ENCODE measurements at places on chromosomes 4 and X.

DNA sequence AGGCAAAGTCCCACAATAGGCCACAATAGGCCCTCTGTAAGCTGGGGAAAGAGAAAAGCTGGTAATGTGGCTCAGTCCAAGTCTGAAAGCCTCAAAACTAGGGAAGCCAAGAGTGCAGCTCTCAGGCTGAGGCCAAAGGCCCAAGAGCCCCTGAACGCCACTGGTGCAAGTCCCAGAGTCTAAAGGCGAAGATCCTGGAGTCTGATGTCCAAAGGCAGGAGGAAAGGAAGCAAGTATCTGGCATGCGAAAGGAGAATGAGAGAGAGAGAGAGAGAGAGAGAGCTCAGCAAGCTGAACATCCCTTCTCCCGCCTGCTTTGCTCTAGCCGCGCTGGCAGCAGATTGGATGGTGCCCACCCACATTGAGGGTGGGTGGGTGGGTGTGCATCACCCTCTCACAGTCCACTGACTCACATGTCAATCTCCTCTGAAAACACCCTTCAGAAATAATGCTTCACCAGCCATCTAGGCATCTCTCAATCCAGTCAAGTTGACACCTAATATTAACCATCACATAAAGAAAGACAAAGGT is 30.9 kb upstream of the ELF2 start:
- DNase-seq = no peak

DNA sequence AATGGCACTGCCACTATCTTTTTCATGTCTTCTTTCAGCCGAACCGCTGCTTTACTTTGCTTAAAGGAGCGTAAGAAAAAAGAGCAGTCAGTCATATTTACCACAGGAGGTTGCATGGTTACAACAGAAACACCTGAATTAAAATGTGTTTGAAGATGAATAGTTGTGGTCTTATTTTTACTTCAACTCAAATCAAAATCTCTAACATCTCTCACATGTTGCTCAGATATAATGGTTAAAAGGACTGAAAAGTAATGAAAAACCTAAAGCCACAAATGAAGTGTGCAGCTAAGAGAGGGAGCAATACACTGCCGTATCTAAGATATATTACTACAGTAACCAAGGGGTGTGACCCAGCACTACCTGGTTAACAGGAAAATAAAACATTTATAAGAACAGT is 27.4 kb downstream of the FAM13A start:
- DNase-seq = no peak

- DNase-seq = no peak
Measured at GRCh38 chr4:20317424-20317985, 65.8 kb downstream of the SLIT2 start.

DNA sequence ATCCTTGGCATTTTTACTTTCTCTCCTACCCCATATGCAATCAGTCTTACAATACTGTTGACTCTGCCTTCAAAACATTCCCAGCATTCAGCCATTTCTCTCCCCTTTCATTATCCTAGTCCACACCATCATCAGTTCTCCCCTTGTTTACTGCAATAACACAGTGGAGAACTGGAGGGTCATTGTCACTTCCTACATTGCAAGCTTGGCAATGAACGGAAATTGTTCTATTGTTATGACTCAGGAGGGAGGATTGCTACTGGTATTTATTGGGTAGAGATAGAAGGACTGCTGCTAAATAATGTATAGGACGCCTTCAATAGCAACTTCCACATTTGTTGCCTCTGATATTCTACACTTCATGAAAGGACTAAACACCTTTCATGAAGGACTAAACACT is 231.8 kb downstream of the BANK1 start:
- DNase-seq = no peak

DNA sequence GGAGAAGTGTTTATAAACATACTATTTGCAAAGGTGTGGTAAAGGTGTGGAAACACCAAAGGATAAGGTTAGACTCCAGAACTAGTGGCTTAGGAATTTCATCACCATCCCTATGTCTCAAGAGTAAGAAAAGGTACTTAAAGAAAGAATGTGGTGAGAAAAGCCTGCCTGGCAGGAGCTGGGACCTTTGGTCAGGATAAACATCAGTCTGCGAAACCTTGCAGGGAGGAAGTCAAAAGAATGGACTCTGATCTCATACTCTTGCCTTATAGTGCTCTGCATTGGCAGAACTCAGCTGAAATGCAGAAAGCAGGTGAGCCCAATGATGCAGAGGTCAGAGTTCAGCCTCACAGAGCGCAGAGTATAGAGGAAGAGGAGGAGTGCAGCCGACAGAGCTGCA is 97.2 kb upstream of the NR3C2 start:
- DNase-seq = no peak

DNA sequence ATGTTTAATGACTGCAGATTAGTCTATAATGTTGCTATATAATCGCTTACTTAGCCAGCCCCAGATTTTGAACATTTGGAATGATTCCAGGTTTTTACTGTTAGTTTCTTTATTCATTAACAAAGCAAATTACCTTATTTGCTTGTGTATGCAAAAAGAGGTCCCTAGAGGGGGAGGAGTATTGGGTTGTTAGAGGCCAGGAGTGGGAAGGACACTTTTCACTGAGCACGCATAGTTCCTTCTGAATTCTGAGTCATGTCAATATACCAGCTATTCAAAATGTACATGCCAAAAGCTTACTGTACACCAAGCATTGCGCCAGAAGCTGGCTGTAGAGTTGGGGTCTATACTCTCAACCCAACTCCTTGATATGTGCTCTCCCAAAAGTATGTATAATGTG is 5.1 kb upstream of the DGAT2L6 start:
- DNase-seq = no peak

DNA sequence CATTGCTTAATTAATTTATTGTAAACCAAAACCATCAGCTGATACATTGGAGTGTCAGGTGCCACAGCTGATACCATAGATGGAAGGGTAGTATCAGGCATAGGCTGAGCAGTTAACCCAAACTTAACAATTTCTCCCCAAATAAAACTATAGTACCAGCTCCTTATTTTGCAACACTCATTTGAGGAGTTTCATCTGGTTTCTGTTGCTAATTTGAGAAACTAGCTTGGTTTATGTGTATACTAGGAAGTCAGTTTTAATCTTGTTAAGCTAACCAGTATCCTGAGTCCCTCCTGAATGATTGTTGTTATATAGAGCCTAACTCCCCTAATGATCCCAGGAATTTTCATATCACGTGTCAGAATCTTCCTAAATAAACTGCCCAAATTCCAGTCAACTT is 12.7 kb downstream of the DCAF16 start:
- DNase-seq = no peak

DNA sequence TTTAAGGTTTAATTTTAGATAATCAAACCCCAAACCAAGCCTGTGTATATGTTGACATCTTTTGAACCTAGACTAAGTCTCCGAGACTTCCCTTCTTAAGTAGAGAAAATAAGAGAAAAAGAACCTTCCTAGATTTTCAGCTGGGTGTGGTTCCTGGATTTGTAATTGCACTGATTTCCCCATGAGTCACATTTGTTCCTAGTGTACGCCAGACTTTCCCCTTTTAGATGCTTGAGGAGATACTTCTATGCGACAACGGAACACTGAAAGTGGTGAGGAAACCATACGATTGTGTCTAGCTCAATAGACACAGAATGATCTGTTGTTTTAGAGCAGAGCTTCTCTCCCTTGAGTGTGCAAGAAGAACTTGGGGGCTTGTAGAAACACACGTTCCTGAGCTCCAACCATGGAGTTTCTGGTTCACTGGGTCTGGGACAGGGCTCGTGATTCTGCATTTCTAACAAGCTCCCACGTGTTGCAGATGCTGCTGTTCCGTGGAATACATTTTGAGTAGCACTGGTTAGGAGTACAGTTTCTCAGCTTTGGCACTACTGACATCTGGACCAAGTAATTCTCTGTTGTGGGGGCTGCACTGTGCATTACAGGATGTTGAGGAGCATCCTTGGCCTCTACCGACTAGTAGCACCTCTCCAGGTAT is 87.1 kb downstream of the AMELX start:
- DNase-seq = no peak

- DNase-seq = no peak
Measured at GRCh38 chr4:11503166-11503565, 74.5 kb upstream of the HS3ST1 start.

DNA sequence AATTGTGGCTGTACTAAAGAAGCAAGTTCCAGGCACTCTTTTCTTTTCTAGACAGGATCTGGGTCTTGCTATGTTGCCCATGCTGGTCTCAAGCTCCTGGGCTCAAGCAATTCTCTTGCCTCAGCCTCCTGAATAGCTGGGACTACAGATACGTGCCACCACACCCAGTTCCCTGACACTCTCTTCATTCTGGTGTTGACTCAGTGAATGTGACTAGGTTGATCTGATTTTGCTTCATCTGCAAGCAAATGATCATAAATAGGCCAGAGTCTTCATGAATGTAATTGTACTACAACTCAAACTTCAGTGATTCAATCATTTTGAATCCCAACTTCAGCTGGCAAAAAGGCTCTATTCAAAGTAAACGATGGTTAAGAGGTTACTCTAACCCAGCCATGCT is 78.5 kb downstream of the APBB2 start:
- DNase-seq = no peak

DNA sequence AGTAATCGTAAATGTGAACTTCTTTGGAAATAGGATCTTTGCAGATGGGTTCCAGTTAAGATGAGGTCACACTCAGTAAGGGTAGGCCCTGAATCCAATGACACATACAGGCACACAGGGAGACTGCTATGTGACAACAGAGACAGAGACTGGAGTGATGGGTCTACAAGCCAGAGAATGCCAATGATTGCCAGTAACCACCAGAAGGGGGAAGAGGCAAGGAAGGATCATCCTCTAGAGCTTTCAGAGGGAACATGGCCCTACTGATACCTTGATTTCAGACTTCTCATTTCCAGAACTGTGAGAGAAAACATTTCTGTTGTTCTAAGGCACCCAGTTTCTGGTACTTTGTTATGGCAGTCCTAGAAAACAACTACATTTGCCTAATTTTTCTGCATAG is 73.1 kb upstream of the CCDC160 start:
- no peak for DNase-seq

GRCh38 chr4:105050896-105051295 is 95.8 kb upstream of the TET2 start:
- DNase-seq = no peak

DNA sequence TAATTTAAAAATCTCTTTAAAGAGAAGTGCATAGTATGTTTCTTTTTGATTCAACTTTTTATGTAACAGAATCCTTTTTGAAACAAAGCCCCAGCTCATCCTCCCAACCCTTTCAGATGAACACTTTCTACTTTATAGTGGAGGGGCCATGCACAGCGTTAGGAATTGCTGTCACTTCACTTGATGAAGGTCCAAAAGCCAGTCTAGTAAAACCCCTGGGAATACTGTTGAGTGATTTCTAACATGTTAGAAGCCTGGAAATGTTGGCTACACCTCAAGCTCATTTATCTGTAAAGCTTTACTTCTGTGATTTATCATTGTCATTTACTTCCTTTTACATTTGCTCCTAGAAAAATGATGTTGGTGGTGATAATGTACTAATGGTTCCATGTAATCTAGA is 1608.9 kb upstream of the TENM3 start:
- no peak for DNase-seq

GRCh38 chr4:25756503-25756902 is 100.9 kb downstream of the SLC34A2 start:
- DNase-seq = peak; percentile 36

GRCh38 chrX:110322603-110323002 is 4.7 kb upstream of the AMMECR1 start:
- no peak for DNase-seq

GRCh38 chr4:73988061-73988460 is at the start of gene PPBP:
Gene PPBP, minus strand, starts transcription at chr4:73988190. Its CDS starts 87 bp downstream, at chr4:73988103.
- no peak for DNase-seq

- no peak for DNase-seq
Measured at GRCh38 chr4:25750874-25751273, 95.2 kb downstream of the SLC34A2 start.

DNA sequence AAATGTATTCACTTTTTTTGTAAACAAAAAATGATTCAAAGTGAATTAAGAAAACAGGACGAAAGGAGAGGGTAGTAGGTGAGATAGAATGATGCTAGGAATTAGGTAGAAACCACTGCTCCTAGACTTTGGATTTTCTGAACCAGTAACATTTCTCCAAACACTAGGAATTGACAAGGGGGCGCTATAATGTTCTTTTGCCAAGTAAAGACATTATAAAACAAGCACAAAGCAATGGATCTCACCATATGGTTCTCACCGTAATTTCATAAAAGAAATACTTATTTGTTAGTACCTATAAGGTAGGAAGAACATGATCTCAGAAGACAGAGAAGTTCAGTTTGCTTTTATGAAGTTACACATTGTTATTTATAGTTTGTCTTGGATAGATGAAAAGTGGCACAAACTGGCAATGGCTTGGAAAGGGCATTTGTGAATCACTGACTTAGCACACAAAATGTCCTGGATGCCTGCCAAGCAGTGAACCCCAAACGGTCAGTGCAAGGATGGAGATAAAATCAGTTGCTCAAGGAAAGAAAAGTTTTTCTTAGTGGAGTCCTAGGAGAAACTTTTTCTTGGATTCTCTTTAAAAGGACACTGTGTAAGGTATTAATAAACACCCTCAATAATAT is 8.1 kb upstream of the TBC1D1 start:
- no peak for DNase-seq

GRCh38 chr4:182246401-182247205 is 3.4 kb downstream of the TENM3 start:
- no peak for DNase-seq

GRCh38 chrX:18406531-18407266 is 18.7 kb upstream of the CDKL5 start:
- no peak for DNase-seq

- peak; percentile 49 for DNase-seq
Measured at GRCh38 chrX:151396042-151396824, 773 bp upstream of the VMA21 start.

DNA sequence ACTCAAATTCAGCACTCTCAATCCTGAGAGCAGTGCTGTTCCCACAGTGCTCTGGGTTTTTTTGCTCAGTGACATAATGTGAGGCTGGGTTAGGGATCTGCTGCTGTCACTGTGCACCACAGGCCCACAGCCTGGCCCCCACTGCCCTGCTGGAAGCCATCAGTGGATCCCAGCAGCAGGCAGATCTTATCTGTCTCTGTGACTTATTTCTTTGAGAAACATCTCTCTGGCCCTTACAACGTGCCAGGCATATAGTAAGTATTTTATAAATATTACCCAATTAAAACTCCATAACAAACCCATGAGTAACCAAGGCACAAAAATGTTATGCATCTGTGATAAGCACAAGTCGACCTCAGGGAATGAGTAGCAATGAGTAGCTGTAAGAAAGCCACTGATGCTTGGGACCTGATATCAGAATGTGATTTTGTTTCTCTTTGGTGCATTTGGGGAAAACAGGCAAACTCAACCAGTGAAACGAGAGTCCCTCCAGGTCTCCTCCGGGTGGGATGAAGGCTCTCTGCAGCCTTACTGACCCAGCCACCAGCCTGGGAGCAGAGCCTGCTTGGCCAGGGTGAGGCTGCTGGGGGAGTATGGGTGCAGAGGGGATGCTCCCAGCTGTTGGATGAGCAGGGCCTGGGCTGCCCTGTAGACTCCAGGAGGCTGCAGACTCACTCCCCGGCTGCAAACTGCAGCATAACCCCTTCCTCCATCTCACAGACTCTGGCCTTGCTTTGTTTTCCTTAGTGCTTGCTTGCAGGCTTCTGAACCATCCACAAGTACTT is 172.7 kb upstream of the LNX1 start:
- DNase-seq = no peak

Measured in HepG2 (cell line).